Brain (organoid and tissue), 16 donors: ENCODE measurements at places on chromosomes 3 and 15. TPM values are rescaled to one million over a fixed set of nuclear protein-coding genes. Genes with fewer than 3 reads are reported as not detected.

- DNase-seq: no peak
These were observed 31.0 kb downstream of the CTDSPL2 start for GRCh38 chr15:44458429-44458828.

DNA sequence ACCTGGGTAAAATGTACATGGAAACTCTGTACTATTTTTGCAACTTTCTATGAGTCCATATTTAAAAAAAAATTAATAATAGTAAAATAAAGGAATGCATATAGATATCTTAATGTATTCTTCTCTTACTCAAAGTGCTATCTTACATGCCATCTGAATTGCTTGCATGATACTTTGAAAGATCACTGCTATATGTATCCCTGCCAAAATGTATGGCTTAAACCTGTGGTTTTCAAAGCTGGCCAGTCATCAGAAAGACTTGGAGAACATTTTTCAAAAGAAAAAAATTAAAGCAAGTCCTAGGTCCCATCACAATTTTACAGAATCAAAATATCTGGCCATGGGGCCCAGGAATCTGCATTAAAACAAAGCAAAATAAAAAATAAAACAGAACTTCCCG is 262.1 kb downstream of the LPP start:
- no peak for DNase-seq

GRCh38 chr3:72408983-72409779 is 439.1 kb downstream of the SHQ1 start:
- no peak for DNase-seq

Gene NR2E3
- not detected for polyA plus RNA-seq

Gene GOLGA6D
- polyA plus RNA-seq: not detected

GRCh38 chr3:10955711-10956453 is 36.7 kb upstream of the SLC6A1 start:
- DNase-seq: no peak

GRCh38 chr3:124576565-124577493 is 153.4 kb upstream of the UMPS start:
- no peak for DNase-seq

GRCh38 chr3:162670181-162670580 is 1173.6 kb downstream of the OTOL1 start:
- no peak for DNase-seq

- no peak for DNase-seq
These were observed 13.5 kb downstream of the IQGAP1 start for GRCh38 chr15:90401495-90401894.

DNA sequence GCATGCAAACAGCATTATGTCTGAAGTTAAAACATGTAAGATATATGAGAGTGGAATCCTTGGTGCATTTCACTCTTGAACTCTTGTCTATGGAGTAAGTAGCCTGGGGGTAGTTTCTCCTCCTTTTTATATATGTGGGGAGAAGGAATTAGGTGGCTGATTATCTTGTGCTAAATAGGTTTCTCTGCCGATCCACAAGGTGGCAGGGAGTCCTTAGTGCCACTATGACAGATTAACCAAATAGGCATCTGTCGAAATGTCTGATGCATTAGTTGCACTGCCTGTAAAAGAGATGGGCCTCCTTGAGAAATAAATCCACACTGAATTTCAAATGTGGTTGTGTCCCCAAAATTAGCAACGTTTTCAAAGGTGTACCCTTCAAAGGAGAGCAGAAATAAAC is 170.1 kb downstream of the CNTN4 start:
- DNase-seq: no peak

DNA sequence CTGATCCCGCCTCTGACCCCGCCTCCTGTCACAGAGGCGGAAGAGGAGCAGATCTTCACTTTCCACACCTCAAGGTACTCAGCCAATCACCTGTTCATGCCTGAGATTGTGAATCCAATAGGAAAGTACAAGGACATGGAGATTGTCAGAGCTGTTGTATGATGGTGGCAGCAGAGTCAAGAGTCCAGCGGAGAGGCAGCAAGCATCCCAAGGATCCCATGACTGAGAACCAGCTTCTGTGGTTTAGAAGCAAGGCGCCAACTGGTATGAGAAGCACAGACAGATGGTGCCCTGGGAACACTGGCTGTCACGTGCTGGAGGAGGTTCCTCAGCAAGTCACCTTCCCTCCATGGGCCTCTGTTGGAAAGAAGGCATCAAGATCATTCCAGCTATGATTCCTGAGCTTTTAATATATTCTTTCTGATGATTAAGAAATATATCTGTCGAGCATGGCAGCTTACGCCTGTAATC is 93.9 kb downstream of the CPN2 start:
- no peak for DNase-seq

Gene SMAD6
- polyA plus RNA-seq: 2.3 TPM

Gene TRH
- 13.8 TPM for polyA plus RNA-seq

DNA sequence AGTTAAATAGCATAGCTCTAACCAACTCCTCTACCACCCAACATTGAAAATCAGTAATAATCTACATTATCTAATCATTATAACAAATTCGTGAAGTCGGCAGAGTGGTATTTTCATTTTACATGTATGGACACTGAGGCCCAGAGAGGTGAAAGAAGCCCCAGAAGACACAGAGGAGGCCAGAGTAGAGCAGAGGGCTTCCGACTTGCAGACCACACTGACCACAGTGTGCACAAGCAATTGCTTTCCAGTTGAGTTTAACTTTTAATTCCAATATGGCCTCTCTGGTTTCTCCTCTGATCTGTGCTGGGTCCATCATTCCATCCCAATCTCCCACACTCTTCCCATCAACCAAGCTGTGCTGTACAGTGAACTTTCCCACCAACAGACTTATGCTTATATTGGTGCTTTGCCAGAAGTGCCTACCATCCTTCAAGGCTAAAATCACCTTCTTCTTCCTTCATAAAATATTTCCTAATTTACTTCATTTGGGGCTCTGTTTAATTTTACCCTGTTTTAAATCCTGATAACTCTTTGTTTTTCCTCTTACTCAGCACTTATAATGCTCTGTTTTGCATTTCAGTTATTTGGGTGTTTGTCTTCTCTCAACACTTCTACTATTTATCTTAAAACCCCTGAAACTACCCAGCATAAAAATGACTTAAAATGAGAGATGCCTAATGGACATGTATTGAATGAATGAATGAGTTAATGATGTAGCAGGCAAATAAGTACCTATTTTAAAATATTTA is 81.8 kb upstream of the TNFSF10 start:
- DNase-seq: no peak

Gene ACP3
- 0.76 TPM for polyA plus RNA-seq
